Suppressor macrophage (primary cell): ENCODE measurements at places on chromosomes 12 and 14.

GRCh38 chr14:98444077-98444476 is 827.9 kb downstream of the BCL11B start:
- no peak for DNase-seq

GRCh38 chr12:101698800-101699347 is 1.4 kb downstream of the CHPT1 start:
- DNase-seq = peak; percentile 17

DNA sequence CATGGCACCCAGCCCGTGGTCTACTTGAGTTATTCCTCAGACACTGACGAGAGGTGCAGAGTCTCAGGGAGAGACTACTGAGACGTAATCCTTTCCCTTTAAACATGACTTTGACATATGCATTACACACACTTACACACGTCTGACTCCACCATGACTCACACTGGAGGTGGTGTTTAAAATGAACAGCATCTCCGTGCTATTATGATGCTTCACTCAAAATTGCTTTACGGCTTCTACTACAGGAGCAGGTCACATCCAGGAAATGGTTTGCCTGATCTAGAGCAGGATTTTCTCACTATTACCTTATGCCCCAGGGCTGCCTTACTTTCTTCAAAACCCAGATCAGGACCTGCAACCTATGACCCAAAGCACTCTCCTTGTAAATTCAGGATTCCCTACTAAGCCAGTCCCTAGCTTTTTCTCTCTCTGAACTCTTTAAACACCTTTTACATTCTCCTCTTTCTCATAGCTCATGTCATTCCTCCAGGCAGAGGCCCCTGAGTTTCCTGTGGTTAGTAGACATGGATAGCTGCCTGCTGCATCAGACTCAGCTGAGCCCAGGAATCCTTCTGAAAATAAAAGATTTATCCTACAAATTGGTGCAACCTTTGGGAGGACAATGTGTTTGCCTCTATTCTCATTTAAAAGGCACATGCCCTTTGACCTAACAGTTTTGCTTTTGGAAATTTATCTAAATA is 31.2 kb downstream of the TMCC3 start:
- no peak for DNase-seq

DNA sequence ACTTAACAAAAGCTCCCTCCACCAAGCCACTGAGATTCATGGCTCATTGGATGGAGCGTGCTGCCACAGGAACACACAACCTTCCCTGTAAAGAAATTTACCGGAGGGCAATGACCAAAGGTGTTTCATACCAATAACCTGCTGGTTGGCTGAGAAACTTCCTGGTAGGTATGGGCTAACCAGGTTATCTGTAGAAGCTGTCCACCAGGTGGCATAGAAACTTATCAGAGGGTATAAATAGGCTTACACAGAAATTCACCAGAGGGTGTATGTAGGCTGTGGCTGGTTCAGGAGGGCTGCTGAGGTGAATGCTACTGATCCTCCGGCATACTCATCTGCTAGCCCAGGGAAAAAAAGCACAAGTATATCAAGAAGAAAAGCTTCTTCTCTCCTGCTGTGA is 27.1 kb upstream of the MTERF2 start:
- DNase-seq = no peak

- DNase-seq = no peak
These were observed 5.3 kb downstream of the COX16 start for GRCh38 chr14:70354204-70354603.

- DNase-seq = no peak
These were observed 9.6 kb upstream of the ENDOU start for GRCh38 chr12:47734725-47735480.

GRCh38 chr12:122395319-122395718 is 27.1 kb downstream of the CLIP1 start:
- DNase-seq = no peak

GRCh38 chr12:9039397-9039977 is 50.1 kb downstream of the KLRG1 start:
- peak; percentile 88 for DNase-seq

GRCh38 chr12:107356937-107357295 is 263.6 kb upstream of the CRY1 start:
- no peak for DNase-seq
